Glomerular endothelial cell (primary cell): ENCODE measurements at places on chromosomes 6 and 20. TPM values are rescaled to one million over a fixed set of nuclear protein-coding genes. Genes with fewer than 3 reads are reported as not detected.

DNA sequence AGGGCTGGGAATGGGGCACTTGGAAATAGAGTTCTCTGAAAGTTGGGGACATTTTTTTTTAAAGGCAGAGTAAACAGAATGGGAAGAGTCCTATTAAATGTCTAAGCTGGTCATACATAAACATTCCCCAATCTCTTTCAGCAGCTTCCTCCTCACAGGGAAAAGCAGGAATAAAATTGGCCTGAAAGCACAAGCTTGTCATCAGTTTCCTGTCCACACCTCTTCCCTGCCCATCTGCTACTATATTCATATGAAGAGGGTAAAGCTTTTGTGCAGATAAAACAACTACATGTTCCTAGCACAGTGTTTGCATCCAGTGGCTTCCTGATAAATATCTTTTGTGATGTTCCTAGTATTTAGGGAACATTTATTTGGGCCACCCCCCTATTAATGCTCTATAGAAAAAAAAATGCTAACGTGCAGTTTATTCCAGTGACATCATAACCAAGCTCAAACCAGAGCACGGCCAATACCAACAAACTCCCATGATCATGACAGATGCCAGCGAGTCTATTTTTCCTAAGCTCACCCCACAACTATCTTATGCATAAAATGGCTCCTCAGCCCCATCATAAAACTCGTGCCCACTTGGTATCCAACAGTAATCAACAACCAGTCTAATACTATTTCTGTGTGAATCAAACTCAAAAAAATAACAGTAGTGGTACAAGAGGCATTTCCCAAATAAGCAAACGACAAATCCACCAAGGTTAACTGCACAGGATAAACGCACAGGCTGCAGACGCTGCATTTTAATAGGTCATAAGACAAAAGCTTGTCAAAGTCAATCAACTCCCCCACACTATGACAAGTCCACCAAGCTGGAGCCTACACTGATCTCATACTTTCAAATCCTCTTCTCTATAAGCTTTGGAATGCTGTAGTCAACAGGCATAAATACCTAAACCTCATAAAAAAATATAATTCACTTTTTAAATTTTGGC, 95.3 kb downstream of the EPB41L2 start:
- DNase-seq = no peak

DNA sequence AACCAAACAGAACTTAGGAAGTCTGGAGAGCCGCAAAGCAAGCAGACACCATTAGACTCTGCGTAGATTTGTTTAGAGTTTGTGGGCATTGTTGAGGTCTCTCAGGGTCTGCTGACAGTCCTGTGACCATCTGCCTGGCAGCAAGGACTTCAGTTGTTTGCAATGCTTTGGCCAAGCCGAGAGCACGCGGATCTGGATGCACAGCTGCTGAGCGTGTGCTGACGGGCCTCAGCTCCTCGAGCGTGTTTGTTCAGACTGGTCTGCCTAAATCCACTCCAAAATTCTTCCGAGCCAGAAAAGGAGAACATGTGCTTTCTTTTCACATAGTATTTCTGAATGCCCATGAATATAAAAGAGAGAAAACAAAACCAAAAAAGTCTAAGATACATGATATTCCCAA, 159.0 kb downstream of the ZNF217 start:
- DNase-seq = no peak

DNA sequence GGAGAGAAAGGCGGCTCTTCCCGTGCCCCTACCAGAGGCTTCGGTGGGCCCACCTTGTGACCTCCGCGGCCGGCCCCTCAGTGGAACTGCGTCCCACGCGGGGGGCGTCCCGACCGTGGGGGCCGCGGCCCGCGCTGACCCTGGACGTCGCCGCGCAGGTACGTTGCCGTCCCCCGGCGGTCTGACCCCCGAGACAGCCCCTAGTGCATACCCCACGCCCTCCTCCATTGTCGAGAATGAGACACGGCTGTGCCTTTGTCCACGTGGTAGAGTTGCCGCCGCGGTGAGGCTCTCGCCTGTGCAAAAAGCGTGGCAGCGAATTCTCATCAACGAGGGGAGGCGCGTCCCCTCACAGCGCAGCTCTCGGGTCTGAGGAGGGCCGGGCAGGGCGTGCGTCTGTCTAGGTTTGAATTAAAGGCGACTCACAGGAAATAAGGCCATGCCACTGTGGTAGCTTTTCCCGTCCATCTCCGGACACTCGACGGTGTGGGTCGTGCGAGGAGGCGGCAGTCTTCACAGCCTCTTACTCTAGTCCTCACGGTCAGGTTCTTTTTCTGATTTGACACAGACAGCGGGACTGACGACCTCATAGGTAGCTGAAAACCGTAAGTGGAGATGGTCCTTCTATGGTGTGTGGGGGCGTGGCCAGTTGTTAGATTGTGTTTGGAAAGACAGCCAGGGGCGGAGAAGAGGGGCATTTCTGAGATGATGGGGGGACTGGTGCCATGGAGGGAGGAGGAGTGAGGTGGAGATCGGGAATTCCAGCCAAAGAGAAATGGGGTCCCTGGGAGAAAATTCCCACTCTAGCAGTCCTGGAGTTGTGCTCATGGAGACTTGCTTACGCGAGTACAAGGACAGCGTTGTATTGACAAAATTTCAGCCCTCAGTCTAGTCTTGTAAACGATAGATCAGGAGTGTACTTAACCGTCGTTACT, 580 bp downstream of the NXT1 start:
- no peak for DNase-seq

DNA sequence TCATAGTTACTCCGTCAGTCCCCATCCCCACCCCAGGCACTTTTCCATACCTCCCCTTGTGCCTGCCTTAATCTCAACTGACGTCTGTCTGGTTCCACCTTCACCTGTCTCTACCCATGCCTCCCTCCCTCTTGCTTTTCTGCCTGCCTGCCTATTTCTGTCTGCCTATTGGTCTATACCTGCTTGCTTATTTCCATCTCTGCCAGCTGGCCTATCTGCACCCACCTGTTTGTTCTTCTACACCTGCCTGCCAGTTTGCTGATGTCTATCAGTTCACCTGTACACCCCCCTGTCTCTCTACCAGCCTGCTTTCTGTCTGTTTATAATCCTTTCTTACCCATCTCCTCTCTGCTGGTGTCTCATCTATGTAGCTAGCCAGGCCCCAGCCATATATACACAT, 87.5 kb downstream of the RALGAPA2 start:
- DNase-seq = no peak

GRCh38 chr20:33664762-33665144, 2.0 kb upstream of the ACTL10 start:
- no peak for DNase-seq

DNA sequence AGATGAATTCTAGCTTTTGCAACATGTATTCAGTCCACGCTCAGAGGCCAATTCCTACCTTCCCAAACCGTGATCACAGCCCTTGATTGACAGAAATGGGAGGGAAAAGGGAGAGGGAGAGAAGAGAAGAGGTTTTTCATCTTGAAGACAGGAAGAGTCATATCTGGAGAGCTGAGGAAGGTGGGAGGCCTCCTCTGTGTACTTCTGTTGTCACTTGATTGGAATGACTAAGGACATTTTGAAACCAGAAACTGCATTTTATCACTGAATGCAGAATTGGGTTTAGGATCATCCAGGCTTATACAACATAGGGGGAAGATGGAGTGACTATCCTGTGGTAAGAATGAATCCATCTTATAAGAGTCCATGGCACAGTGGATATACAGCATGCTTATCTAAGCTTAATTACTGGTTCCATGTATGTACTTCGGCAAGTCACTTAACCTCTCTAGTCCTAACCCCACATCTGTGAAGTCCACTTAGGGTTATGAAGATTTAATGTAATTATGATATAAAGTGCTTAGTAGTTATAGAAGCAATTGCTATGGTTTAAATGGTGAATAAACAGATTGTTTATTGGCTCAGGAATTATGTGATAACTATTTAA, 144.0 kb downstream of the BCKDHB start:
- DNase-seq = no peak

- no peak for DNase-seq
Measured at GRCh38 chr6:44356487-44356886, 14.0 kb downstream of the SPATS1 start.

GRCh38 chr6:84118191-84118590, 84.6 kb downstream of the MRAP2 start:
- DNase-seq = no peak

- no peak for DNase-seq
Measured at GRCh38 chr20:60313614-60314013, 355.4 kb downstream of the CDH26 start.

GRCh38 chr6:139029470-139030227, 1.1 kb downstream of the ABRACL start:
- no peak for DNase-seq

- DNase-seq = no peak
Measured at GRCh38 chr20:11581271-11581670, 336.4 kb upstream of the BTBD3 start.

GRCh38 chr6:89866024-89866678, 28.1 kb upstream of the GJA10 start:
- DNase-seq = no peak

- DNase-seq = no peak
Measured at GRCh38 chr6:88311561-88311960, 145.4 kb upstream of the CNR1 start.

DNA sequence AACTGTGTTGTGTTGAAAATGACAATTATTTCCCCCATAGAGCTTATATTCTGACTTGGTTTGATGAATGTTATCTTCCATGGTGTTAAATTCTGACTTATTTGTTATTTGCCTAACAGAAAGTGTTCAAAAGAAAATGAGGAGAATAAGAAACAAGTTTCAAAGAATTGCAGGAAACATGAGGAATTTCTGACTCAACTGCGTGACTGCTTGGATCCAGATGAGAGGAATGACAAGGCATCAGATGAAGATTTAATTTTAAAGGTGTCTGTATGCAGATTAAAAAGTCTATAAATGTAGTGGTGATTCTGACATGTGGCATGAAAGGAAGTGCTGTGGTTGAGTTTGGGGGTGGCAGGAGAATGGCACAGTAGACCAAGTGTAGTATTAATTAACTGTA, 50.6 kb downstream of the CCDC170 start:
- peak; percentile 16 for DNase-seq

DNA sequence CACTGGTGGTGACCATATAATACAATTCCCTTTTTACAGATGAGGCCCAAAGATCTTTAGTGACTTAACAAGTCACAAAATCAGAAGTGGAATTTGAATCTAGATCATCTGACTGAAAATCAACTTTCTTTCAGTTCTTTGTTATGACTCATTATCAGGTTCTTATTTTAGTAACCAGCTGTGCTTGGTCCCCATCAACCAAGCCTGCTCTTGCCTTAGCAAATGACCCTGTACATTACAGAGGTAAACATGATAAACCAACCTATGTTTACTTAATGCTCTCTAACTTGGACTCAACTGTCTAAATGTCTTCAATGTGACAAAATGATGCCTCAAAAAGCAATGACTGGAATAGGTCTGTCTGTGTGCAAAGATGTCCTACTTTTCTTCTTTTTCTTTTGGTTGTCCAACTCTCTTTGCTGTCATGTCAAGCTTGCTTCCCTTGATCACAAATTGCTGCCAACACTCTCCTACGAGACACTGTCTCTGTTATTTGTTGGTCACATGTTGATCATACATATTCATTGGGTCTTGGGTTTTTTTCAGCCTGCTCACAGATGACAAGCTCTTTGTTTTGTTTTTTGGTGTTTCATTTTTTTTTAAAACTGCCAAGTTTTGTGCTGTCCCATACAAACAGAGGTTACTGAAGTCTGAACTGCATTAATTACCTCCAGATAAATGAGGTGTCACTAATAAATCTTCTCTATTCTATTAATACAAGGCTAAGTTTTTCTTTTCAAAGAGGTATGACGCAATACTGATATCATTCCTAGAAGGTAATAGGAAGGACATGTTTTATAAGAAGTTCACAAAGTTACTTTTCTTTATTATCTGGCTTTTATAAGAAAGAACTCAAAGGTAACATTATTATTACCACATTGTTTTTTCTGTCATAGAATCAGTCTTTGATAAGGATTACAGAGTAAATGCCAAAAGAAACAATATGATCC, 62.2 kb upstream of the PLN start:
- no peak for DNase-seq

GRCh38 chr6:138592749-138593123, 93.4 kb upstream of the NHSL1 start:
- no peak for DNase-seq

- DNase-seq = no peak
Measured at GRCh38 chr20:17226410-17227218, at the start of gene PCSK2. Gene PCSK2, plus strand, starts transcription at chr20:17227040. Its CDS starts 266 bp downstream, at chr20:17227306.

DNA sequence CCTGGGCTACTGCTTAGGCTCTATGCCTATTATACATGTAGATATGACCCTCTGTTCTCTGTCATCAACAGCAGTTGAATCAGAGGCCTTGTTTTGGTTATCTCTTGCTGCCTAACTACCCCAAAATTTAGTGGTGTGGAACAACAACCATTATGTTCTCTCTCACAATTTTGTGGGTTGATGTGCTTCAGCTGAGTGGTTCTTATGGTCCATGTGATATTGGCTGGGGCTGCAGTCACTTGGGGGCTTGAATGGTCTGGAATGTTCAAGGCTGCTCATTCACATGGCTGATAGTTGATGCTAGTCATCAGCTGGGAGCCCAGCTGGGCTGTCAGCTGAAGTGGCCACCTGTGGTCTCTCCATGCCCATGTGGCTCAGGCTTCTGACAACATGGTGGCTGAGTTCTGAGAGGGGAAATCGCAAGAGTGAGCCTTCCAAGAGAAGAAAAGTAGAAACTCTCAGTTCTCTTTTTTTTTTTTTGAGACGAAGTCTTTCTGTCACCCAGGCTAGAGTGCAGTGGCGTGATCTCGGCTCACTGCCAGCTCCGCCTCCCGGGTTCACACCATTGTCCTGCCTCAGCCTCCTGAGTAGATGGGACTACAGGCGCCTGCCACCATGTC, 47.8 kb downstream of the SHLD1 start:
- DNase-seq = no peak

- no peak for DNase-seq
Measured at GRCh38 chr6:119077643-119078375, 655 bp downstream of the FAM184A start.

DNA sequence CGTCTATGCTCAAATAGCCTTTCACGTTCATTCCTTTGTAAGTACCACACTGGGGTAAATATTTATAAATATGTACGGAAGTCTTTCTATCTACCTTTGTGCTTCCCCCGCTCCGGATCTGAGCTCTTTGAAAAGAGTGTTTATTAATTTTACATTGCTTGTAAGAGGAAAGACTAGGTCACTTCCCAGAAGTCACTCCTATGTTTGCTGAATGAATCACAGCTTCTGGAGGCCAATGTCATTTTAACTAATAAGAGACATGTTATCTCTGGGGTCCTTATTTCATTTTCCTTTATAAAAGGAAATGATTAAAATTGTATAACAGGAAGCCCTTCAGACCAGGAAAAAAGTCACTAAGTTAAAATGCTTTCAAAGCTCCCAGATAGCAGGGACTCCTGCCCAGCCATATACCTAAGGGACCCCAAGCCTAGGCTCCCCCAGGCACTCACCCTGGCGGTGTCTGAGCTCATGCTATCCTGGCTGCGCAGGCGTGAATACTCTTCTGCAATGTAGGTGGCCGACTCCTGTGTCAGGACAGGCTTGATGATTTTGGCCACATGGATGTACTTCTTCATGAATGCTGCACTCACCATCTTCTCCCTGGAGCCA, 12.6 kb downstream of the MCM3 start:
- DNase-seq = peak; percentile 66

- no peak for DNase-seq
Measured at GRCh38 chr6:21785164-21785563, 191.6 kb downstream of the SOX4 start.

The SEL1L2 gene
- total RNA-seq = not detected in 2 replicates

The TMEM244 gene
- total RNA-seq = not detected in 2 replicates

The ECT2L gene
- 0.12 TPM in 1 of 2 replicates, not detected in the other for total RNA-seq

The COL9A1 gene
- not detected in 2 replicates for total RNA-seq

The LY86 gene
- not detected in 2 replicates for total RNA-seq

The LRRC73 gene
- 0.12 TPM in 1 of 2 replicates, not detected in the other for total RNA-seq

The KIF25 gene
- not detected in 2 replicates for total RNA-seq

The LPA gene
- not detected in 2 replicates for total RNA-seq

The PTGIS gene
- total RNA-seq = 0.53 and 2.5 TPM in 2 replicates

The EPPIN gene
- not detected in 2 replicates for total RNA-seq

The CFAP61 gene
- total RNA-seq = not detected in 2 replicates

The SIRPD gene
- total RNA-seq = 0.19 TPM in 1 of 2 replicates, not detected in the other
